ENCODE measurements at places on chromosomes 16 and 17.

DNA sequence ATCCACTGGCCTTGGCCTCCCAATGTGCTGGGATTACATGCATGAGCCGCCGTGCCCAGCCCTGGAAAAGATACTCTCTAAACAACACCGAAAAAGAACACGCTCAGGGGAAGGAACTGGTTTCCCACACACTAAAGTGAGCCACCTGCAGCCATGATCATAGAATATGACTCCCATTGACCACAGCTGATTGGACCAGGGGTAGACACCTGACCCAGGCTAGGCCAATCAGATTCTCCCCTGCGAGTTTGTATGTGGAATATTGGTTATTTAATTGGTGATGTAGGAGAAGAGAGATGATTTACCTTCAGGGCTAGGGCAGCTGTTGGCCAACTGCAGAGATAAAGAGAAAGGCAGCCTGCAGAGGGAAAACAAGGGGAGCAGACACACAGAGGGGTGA lies 9.0 kb upstream of the GGA2 start:
- DNase-seq: no peak

DNA sequence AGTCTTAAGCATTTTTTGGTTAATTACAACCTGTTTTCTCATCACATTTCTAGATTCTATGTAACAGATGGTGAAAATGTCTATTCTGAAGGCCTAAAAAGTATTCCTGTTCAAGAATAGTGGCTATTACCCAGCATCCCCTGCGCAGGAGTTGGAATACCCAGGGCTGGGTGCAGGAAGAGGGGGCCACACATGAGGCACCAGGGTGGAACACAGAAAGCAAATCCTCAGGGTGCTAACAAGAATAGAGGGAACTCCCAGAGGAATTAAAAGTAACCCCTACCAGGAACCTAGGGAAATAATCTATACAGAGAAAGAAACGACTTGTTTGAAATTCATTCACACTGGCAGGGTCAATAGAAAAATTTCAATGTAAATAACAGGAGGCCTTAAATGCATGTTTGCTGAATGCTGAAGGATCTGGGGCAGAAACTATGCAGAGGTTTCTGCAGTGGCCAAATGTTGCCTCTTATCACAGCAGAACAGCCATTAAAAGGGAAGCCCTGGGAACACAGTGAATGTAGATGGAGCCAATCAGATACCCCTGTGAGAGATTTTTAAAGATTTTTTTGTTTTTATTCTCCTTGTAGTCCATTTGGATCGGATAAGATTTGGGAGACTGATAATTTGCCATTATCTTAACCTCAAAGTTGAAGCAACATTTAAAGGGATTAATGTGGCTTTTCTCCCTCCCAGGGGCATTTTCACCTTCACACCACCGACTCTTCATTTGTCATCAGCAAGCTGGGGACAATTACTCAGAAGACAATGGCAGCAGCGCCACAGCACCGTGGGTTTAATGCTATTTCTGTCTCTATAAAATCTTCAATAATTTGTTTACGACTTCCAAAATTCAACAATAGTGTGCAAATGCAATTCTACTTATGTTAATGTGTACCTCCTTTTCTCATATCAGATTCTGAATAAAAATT lies 196.0 kb upstream of the PSMD7 start:
- DNase-seq: no peak

- DNase-seq: no peak
These were observed 61.9 kb upstream of the CIBAR2 start for GRCh38 chr16:85173981-85174751.

DNA sequence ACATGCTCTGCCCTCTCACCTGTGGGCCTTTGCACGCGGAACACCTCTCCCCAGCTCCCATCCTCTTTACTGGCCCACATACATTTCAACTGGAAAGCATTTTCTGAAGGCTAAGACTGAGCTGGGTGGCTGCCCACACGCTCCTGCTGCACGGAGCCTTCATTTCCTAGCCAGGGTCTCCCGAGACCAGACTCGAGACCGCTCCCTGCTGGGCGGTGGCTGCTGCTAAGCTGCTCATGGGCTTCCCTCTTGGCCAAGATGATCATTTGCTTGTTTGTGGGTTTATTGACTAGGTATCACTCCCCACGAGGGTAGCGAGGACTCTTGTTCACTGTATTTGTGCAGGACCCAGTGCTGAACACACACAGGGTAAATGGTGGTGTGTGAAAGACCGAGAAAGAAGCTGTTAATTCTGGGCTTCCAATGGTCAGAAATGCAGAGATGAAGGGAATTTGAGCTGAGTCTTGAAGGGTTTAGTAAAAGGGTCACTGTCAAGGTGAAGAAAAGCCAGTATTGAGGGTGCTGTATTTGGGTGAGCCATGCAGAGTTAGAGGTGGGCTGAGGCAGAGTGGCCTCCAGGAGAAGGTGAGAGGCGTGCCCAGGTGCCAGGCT lies 907 bp downstream of the TRAPPC2L start:
- no peak for DNase-seq

GRCh38 chr17:31722251-31723056 lies 136.6 kb downstream of the COPRS start:
- DNase-seq: no peak

- no peak for DNase-seq
These were observed 98.8 kb downstream of the SYCE1L start for GRCh38 chr16:77297996-77298395.

DNA sequence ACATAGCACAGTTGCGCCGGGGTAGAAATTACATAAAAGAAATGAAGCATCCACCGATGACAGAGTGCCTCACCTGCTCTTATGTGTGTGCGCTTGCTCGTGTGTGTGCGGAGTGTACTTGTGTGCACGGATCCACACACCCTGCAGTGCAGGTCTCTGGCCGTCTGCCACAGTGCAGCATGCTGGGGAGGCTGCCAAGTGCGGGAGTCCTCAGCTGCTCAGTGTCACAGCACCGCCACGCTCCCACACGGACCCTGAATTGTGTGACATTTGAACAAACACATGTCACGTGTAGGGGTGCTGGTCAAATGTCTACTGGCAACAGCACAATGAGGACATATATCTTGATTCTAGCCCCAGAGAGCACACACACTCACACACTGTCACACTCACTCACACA lies 243.0 kb upstream of the MYOCD start:
- no peak for DNase-seq

GRCh38 chr17:73546770-73547536 lies 97.3 kb downstream of the SDK2 start:
- DNase-seq: no peak

- DNase-seq: no peak
These were observed 24.6 kb downstream of the CNGB1 start for GRCh38 chr16:57946181-57946801.

GRCh38 chr16:81544700-81545271 lies 100.2 kb downstream of the CMIP start:
- no peak for DNase-seq

DNA sequence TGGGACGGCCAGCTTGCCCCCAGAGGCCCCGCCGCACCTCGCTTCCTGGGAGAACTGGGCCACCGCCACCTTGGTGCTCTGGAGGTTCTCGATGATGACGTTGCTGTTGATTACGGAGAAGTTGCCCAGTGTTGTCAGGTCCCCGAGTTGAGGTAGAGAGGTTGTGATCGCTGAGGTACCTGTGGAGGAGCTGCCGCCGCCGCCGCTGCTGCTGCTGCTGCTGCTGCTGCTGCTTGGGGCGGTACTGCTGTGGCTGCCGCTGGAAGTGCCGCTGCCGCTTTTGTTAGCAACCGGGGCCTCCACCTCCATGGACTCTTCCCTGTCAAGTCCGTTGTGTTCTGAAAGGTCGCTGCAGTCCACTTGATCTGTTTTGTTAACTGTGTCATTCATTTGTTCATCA lies 9.5 kb downstream of the SALL1 start:
- no peak for DNase-seq

DNA sequence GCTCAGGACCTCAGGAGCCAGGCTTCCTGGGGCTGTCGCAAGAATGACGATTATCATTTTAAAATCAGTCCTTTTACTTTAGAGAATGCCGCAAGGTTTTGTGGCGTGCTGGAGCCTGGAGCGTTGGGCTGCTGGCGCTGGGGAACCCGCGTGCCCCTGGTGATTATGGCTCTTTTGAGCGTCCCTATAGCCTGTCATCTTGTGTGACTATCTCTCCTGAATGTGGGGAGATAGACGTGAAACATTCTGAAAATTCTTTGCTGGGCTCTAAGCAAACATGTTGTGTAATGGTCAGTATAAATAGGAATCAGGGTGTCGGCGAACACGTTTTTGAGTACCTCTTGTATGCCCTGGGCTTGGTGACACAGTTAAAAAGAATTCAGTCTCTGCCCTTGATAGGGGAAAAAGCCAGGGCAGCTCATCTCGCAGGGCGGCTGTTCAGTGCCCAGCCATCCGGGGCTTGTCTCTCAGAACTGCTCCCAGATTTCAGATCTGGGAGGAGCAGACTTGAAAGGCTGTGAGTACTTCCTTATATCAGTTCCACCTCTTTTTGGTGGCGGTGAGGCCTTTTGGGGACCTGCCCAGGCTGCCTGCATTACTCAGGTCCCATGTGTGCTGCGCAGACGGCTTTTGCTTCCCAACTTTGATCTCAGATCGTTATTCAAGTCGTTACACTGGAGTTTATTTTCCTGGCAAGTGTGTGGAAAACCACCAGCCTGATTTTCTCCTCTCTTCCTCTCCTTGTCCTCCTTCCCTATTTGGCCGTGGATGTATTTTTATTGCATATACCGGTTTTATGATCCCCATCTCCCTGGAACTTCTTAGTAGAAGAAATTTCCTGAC lies 973 bp downstream of the SLC7A6 start:
- DNase-seq: no peak

DNA sequence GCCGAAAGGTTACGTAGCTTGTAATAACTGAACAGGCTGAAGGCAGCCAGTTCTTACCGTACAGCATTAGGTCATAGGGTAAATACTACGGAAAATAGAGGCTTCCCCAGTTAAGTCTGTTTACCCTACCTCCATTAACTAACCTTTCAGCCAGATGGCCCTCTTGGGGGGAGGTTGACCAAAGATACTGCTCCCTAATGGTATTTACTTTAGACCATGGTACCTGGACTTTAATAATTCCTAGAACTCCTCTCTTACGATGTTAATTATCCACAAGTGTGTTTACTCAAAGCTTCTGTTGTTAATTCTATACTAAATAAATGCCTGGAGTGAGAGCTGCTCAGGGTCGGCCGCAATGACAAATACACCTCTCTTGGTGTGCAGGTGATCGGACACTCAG lies 9.8 kb upstream of the ADAT1 start:
- no peak for DNase-seq

DNA sequence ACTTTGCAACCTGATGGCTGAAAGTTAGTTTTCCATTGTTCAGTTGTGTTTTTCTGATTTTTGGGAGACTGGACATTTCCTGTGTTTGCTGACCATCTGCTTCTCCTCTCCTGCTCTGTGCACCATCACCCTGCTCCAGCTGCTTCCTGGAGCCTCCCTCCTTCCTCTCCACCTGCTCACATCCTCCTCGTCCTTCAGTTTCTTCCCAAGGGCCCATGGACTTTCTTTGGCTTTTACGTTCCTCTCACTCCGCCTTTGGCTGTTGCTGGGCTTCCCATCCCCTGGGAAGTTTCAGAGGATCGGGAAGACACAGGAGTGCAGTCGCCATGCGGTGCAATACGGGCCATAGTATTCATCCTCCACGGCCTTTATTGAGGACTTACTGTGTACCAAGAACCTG lies 61.6 kb downstream of the TNFRSF13B start:
- DNase-seq: no peak

GRCh38 chr17:30217054-30217453 lies 18.4 kb downstream of the SLC6A4 start:
- no peak for DNase-seq

GRCh38 chr16:17578981-17579874 lies 108.5 kb upstream of the XYLT1 start:
- DNase-seq: no peak

DNA sequence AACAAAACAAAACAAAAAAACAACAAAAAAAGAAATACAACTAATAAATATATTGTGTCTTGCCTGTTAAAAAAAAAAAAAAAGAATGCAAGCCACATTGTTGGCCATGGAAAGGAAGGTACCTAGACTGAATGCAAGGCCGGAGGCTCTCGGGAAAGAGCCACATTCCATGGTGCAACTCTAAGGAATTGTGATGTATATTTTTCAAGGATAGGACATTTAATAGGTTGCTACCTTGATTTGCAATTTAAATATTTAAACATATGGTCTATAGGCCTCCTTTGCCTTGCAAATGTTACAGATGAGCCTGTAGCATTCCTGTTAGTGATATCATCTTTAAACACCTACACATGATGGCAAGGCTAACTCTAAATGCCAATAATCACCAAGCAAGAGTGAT lies 650.9 kb downstream of the TOX3 start:
- no peak for DNase-seq

GRCh38 chr16:75244225-75244809 lies 7.1 kb downstream of the BCAR1 start:
- DNase-seq: no peak

DNA sequence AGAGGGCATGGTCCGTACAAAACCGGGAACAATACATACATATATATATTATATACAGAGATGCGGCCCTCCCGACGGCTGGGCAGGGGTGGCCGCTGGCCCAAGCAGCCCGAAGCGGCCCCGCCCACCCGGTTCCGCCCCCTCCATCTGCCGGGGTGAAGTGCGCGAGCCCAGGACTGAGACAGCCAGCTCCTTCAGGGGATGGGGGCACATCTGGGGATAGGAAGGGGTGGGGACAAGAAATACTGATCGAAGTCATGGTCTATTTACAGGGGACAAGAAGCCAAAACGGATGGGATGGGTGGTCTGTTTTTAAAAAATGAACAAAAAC lies 3.8 kb upstream of the SAMD14 start:
- DNase-seq: no peak

- no peak for DNase-seq
These were observed 123.5 kb upstream of the CHMP6 start for GRCh38 chr17:80868022-80868609.

- no peak for DNase-seq
These were observed 792 bp downstream of the SECTM1 start for GRCh38 chr17:82332669-82333278.

DNA sequence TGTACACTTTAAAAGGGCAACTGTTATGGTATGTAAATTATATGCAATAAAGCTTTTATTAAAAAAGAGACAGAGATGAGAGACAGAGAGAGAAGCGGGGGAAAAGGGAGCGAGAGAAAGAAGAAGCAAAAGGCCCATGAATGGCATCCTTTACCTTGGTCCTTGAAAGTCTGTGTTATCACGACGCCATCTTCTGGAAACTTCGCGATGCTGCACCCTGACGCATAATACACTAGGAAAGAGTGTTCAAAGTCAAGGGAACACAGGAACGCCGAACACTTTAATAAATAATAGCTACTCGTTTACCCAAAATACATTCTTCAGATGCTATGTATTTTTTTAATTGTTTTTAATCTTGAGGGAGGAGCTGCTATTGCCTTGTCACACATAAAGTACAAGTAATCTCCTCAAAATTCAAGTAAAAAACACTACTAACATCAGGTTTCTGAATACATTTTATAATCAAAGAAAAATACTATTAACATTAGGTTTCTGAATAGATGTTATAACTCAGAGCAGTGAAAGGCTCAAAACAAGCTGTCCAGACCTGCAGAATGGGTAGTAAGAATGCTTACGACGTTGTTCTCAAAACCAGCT lies 23.0 kb upstream of the SLC38A8 start:
- no peak for DNase-seq

DNA sequence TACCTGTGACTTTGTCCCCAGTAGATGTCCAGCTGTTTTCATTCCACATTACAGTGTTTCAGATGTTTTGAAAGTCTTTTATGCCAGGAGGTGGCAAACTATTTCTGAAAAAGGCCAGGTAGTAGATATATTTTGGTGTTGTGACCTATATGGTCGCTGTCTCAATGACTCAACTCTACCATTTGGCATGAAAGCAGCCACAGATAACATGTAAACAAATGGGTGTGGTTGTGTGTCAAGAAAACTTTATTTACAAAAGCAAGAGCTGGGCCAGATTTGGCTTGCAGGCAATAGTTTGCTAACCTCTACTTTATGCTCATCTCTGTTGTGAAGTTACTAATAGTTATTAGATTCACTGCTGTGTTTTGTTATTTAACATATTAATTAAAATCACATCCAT lies 728.7 kb upstream of the EEF2KMT start:
- DNase-seq: no peak

All from cortex of kidney (tissue), 1 donor.